Activated T-helper 1 cell treated with anti-CD3 and anti-CD28 coated beads, Interleukin-2, amount 50 U/mL, for 16 hours (primary cell): ENCODE measurements at places on chromosomes 12 and 14.

GRCh38 chr14:20341646-20342045 lies 1.8 kb upstream of the PARP2 start:
- no peak for DNase-seq

DNA sequence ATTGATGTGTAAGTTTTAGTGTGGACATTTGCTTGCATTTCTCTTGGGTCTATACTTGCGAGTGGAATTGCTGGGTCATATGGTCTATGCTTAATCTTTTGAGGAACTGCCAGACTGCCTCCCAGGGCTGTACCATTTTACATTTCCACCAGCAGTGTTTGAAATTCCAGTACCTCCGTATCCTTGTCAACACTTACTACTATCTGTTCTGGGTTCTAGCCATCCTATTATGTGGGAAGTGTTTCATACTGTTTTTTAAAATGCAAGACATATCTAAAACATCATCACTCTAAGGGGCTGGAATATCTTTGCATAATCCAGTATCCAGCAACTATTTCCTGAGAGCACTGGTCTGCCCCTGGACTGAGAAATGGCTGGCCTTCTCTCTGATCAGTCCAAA lies 80.2 kb upstream of the RIN3 start:
- no peak for DNase-seq

GRCh38 chr12:91778938-91779400 lies 366.7 kb downstream of the BTG1 start:
- DNase-seq = peak; percentile 4

GRCh38 chr12:52496054-52496453 lies 3.0 kb upstream of the KRT6A start:
- DNase-seq = no peak

- no peak for DNase-seq
Measured at GRCh38 chr12:120474616-120474960, 5.0 kb upstream of the SRSF9 start.

- no peak for DNase-seq
Measured at GRCh38 chr12:100718187-100718586, 76.4 kb upstream of the ANO4 start.

GRCh38 chr14:102798926-102799325 lies 21.7 kb downstream of the TRAF3 start:
- no peak for DNase-seq

DNA sequence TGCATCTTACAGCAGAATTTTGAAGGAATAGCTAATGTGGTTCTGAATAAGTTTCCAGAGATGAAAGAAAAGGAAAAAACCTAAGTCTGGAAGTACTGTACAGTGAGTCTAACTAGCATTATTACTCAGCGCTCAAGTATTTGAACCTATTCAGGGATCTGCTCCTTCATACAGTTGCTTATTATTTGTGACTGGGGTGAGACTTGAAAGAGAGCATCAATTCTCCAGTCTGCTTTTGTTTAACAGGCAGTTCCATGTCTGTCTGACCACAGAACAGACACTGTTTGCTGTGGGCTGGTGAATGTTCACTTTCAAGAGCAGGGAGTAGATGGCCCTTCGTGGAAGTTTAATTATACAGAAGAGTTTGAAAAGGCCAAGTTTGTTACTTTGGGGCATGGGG lies 9.3 kb downstream of the ETV6 start:
- no peak for DNase-seq

DNA sequence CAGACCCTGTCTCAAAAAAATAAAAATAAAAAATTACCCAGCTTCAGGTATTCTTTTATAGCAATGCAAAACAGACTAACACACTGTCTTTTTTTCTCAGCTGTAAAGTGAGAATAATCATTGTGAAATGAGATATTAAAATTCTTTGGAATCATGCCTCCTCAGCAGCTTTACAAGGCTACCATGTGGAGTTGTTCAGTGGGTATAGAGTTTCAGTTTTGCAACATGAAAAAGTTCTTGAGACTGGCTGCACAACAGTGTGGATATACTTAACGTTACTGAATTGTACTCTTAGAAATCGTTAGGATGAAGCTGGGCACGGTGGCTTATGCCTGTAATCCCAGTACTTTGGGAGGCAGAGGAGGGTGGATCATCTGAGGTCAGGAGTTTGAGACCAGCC lies 15.7 kb upstream of the MAPKAPK5 start:
- no peak for DNase-seq

GRCh38 chr14:32720927-32721326 lies 217.8 kb upstream of the NPAS3 start:
- no peak for DNase-seq

- no peak for DNase-seq
Measured at GRCh38 chr14:74952180-74952665, 3.2 kb downstream of the PGF start.

DNA sequence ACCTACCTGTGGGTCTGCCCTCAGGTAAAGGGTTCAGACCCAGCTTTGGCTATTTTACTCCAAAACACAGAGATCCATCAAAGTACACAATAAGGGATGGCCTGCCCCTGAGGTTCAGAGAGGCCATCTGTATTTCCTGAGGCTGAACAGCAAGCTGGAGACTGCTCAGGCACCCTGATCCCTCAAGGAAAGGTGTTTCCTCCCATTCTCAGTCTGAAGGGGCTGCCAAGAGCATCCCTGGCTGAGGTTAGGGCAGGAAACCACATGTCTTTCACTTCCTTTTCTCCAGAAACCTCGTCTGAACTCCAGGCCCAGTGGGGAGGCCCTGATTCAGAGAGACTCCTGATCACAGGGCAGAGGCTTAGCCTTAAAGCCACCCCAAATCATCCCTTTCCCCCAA lies 1.5 kb downstream of the RILPL1 start:
- DNase-seq = no peak

DNA sequence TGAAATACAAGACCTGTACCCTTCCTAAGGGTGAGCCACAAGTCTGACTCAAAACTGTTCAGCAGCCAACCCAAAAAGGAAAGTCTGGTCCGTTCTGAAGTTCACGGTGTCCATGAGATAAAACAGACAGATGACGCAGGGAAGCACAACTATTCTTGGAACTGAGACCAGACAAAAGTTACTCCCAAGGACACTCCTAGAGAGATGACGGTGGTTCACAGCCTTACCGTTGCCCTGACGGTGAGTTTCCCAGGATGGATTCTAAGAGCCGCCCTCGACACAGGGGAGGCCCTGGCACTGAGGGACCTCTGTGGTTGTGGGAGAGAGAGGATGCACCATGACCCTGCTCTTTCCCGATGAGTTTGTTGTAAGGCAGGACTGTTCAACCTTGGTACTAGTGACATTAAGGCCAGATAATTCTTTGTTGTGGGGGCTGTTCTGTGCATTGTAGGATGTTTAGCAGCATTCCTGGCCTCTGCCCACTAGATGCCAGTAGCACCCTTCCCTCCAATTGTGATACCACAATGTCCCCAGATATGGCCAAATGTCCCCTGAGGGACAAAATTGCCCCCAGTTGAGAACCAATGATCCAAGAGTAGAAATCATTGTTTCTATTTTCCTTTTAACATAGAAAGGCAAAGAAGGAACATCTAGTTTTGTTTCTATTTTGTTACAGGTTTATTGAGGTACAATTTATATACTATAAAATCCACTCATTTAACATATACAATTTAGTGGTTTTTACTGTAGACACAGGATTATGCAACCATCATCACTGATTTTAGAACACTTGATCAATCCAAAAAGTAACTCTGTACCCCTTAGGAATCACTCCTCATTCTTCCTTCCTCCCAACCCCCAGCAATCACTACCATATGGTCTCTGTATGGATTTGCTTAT lies 23.0 kb downstream of the OR10P1 start:
- DNase-seq = no peak

- no peak for DNase-seq
Measured at GRCh38 chr12:98821866-98822265, 176.8 kb downstream of the APAF1 start.

DNA sequence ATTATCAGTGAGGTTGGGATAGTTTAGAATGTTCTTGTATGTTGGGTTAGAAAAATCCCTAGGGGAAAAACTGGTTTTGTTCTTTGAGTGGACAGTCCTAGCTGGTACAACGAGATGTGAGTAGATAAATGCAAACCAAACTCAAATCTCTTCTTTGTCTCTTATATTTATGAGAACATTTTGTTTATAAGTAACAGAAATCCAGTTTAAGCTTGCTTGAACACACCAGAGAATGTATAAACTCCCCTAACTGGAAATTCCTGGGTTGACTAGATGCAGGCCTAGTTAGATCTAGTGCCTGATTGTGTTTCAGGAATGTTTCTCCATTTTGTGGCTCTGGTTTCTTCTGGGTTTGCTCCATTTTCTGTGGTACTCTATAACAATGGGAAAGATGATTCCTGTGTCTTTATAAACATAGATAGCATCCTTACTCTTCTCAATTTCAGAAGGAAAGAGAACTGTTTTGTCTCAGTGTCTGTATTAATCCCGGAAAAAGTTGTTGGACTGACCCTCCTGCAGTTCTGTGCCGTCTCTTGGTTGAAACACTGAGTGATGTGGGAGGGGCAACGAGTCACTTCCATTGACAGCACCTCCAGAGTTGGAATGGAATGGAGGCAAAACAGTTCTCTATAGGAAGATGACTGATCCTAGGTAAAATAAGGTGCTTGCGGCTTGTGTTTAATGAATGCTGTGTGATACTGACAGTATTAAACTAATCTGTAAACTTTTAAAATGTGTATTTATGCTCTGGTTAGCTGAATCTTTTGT lies 244.8 kb downstream of the TMTC2 start:
- DNase-seq = no peak

DNA sequence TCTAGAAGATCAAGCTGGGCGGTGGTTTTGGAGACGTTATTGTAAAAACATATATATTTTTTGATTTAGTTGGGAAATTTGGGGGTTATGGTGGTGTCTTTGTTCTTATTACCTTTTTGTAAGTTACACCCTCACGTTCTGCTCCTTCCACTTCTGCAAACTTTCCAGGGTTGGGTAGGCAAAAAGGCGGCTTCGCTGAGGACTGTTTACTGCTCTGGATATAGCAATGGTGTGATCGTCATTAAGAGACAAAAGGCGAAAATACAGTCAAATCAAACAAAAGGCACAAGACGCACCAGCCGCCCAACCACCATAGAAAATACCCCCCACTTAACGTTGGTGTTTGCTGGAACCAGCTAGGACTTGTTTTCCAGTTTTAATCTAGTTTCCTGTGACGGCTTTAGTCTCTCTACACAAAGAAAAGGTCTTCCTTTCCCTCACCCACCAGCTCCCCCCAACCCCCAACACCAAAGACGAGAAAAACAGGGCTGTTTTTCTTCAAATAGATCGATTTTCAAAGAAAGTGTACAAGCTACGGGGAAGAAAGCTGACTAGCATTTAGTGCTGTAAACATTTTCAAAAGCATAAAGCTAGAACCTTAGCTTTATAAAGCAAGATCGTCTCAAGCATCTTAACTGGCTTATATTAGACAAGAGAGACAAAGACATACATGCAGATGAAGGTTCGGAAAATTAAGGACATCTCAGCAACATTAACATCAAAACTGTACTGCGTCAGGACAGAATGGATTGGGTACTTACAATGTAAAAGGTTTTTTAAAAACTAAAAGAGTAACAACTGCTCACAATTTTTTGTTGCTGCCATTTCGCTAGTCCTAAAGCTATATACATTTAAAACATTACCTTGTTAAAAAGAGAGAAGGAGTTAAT lies 2.0 kb upstream of the SETD1B start:
- DNase-seq = no peak

GRCh38 chr12:124498275-124499189 lies 68.9 kb downstream of the NCOR2 start:
- no peak for DNase-seq

DNA sequence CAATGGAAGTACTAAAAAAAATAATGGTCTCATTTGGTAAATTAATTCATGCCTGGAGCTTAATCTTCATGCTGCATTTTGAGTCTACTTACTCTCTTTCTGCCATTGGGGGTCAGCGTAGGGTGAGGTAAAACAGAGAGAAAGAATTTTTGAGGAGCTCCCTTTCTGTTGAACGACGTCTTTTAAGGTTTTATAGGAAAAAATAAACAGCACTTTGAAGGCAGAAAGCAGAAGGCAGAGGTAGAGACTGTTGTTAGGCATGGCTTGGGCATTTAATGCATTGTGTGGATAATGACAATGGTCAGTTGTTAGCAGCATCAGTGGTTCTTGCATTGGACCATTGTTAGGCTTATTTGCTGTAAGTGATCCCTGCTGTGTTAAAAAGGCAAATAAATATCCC lies 557.2 kb upstream of the STXBP6 start:
- no peak for DNase-seq

GRCh38 chr14:99724939-99725773 lies 41.1 kb downstream of the CYP46A1 start:
- no peak for DNase-seq

DNA sequence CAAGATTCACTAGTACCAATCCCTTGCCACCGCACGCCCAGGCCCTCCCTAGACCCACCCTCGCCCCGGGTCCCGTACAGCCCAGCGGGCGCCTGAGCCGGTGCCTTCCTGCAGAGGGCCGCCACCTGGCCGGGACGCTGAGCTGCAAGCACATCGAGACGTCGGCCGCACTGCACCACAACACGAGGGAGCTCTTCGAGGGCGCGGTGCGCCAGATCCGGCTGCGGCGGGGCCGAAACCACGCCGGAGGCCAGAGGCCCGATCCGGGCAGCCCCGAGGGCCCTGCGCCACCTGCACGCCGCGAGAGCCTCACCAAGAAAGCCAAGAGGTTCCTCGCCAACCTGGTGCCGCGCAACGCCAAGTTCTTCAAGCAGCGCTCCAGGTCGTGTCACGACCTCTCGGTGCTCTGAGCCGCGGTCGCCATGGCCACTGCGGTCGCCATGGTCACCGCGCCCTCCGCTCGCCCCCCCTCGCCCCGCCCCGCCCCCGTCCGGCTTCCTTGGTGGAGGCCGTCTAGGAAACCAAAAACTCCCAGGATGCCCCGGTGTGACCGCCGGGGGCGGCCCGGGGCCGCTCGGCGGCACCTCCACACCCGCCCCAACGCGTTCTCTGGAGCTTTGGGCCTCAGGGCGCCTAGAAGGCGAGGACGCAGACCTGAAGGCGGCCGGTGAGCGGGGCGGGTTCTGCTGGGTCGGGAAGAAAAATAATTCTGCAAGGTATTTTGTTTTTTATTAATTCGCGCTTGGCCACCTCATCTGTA lies 3.7 kb downstream of the REM2 start:
- DNase-seq = peak; percentile 66

DNA sequence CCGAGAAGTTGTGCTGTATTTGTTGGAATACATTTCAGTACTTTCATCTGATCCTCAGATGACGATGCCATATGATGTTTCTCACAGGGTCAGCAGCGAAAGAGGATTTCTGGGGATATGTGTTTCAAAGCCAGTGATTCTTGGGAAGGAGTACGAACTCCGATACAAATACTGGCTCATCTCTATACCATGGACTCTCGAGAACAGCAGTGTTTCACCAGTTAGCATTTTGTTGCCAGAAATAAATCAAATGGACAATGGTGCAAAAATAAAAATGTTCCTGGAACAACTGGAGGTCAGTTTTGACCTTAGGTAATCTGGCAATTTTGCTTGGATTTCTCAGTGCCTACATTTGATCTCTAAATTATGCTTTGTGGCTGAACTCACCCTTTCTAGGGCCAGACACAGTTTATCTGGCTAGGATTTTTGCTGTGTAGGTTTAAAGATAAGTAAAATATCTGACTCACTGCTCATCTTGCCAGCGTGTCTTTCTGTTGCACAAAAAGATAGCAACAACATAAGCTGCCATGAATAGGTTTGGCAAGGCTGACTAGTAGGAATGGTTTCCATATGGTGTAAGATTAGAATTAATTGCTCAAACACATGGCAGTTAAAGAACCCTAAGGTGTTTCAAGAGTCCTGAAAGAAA lies 11.0 kb upstream of the MGP start:
- DNase-seq = no peak
